ENCODE measurements at places on chromosomes 1 and 21.
A peak's percentile ranks its signal among the peaks of the same experiment; 100 is the strongest.

- DNase-seq, result no peak
These were observed 18.1 kb downstream of the CFAP45 start for GRCh38 chr1:159881622-159882526.

DNA sequence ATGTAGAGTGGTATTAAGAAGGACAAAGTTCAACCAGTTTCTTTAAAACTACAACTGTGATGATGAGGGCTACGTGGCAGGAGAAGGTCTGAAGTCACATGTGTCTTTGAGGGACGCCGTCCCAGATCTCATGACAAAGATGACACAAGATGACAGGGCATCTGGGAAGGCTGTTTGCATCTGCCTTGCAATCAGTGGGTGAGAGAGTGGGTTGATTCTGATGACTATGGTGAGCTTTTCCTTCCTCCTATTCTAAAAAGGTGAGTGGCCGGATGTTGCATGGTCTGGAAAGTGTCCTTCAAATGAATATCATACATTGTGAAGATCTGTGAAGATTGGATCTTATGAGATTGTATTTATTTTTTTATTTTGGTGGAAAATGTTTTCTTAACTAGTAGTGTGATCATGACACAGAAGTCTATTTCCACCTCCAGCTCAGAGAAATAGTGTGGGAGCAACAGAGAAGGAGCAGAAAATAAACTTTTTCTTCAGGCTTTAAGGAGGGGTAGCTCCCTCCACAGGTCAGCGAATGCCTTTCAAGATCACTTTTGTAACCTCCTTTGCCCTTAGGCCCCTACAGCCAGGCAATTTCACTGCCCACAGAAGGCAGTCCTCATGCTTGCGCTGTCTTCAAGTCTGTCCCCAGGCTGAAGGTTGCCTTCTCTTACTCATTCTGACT, 76.0 kb upstream of the ATF3 start:
- DNase-seq, result no peak

DNA sequence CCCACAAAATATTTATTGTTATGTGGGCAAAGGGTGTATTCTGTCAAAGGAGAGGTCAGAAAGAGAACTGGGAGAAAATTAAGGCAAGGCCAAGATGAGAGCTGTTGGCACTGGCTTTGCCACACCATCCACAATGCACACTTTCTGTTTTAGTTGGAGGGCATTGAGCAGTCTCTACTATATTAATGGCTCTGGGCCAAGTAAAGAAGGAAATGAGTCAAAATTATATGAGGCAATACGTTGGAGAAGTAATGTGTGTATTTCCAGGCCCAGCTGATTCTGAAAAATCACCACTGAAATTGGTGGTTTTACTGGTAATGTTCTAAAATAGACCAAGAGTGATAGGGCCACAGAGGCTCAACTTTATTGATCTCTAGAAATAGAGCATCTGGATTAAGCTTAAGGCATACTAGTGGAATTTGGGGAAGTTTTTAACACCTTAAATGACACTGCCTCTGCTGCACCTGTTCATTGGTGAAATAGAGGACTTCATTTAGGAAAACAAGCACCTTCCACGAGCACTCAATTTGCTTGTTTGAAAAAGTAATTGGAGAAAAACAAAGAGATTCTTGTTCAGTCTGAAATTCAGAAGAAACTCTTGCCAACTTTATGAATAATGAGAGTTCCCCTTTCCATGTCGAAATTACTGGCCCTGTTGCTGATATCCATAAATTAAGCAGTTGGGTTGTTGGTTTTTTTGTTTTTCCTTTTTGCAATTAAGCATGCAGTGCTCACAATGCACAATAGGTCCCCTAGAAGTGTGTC, 424.9 kb downstream of the ADGRL2 start:
- no peak for DNase-seq

DNA sequence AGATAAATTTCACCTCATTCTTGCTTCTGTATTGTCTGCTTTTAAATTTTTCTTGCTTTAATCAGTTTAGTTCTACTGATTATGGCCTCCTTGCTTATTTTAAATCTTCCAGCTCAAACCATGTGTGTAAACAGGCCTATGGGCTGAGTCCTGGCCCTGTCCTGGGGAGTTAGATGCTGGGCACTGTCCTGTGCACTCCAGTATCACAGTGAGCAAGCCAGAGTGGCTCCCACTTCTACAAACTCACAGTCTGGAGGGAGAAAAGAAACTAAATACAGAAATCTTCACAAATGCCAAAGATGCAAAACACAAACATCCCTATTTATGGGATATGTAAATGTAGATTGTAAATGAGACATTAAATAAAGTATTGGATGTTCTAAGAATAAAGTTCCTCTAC, 101.1 kb upstream of the POGK start:
- DNase-seq, result no peak

DNA sequence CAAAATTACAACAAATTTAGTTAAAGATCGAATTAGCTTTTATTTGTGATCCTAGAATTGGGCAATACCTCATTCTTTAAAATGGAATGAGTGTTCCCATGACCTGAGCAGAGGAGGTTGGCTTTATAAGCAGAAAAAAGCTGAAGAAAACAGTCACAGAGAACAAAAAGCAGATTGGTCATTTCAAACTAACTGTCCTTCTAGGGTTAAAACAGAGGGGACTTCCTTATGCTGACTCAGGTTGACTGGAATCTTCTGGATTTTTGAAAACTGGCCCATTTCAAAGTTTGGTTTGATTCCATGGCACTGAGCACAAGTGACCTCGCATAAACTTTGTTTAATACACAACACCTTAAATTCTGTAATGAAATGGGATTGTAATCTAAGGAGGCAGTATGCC, 17.6 kb downstream of the NFASC start:
- no peak for DNase-seq

DNA sequence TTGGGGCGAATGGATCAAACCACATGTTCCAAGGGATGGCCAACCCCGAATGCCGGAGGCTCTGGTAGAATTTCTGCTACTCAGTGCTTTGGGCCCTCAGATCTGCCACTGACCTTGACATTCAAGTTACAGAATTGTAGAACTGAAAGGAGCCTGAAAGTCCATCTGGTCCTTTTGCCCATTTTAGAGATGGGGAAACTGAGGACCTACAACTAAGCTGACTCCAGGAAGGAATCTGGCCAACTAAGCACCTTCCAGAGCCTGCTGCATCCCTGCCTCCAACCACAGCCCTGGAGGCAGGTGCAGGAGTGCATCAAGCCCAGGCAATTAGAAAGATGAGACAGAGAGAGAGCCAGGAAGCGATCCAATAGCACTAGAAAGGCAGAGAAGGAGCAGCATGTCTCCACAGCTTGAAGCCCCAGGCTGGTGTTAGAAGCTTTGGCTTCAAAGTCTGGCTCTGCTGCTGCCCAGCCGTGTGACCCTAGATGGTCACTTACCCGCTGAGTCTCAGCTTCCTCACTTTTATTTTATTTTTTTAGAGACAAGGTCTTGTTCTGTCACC, 1.3 kb upstream of the CTRC start:
- no peak for DNase-seq

- DNase-seq, result no peak
These were observed 209.9 kb downstream of the FAF1 start for GRCh38 chr1:50750021-50750619.

- DNase-seq, result no peak
These were observed 12.4 kb downstream of the ZBTB17 start for GRCh38 chr1:15963363-15963967.

DNA sequence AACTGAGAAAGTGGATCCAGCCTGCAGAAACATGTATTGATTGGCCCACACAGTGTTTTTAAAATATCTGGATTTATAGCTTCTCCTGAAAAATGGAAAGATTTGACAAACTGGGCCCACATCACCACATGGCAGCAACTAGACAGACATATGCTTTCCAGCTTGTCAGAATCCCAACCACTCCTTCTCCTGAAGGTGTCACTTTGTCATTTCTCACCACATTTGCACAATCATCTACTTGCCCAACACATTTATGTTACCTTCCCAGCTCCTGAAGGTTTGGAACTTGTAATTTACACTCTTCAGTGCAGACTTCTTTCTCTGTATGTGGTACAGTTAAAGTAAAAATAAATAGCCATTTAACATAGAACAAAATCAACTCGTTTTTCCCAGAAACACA, 126.1 kb upstream of the KIAA1614 start:
- DNase-seq, result no peak

- no peak for DNase-seq
These were observed 47.8 kb downstream of the ADGRL4 start for GRCh38 chr1:78958711-78959110.

GRCh38 chr1:214637722-214638458, 34.9 kb downstream of the CENPF start:
- DNase-seq, result no peak

DNA sequence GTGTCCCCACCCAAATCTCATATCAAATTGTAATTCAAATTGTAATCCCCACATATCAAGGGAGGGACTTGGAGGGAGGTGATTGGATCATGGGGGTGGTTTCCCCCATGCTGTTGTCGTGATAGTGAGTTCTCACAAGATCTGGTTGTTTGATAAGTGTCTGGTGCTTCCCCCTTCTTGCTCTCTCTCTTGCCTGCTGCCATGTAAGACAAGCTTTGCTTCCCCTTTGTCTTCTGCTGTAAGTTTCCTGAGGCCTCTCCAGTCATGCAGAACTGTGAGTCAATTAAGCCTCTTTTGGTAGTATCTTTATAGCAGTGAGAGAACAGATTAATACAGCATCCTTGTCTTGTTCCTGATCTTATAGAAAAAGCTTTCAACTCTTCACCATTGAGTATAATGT, 6.5 kb upstream of the LRRC39 start:
- no peak for DNase-seq

GRCh38 chr1:203478231-203478630, 2.6 kb downstream of the PRELP start:
- DNase-seq, result no peak

- no peak for DNase-seq
These were observed 82.9 kb downstream of the TMEM53 start for GRCh38 chr1:44591381-44591780.

- no peak for DNase-seq
These were observed 12.2 kb downstream of the TXNIP start for GRCh38 chr1:145983960-145984830.

GRCh38 chr1:78071696-78072095, 25.9 kb downstream of the GIPC2 start:
- DNase-seq, result no peak

GRCh38 chr1:43973981-43974442, 748 bp upstream of the ATP6V0B start:
- no peak for DNase-seq

GRCh38 chr21:38323721-38324531, 67.1 kb downstream of the KCNJ15 start:
- no peak for DNase-seq

GRCh38 chr1:85068846-85069245, 20.5 kb upstream of the MCOLN3 start:
- no peak for DNase-seq

DNA sequence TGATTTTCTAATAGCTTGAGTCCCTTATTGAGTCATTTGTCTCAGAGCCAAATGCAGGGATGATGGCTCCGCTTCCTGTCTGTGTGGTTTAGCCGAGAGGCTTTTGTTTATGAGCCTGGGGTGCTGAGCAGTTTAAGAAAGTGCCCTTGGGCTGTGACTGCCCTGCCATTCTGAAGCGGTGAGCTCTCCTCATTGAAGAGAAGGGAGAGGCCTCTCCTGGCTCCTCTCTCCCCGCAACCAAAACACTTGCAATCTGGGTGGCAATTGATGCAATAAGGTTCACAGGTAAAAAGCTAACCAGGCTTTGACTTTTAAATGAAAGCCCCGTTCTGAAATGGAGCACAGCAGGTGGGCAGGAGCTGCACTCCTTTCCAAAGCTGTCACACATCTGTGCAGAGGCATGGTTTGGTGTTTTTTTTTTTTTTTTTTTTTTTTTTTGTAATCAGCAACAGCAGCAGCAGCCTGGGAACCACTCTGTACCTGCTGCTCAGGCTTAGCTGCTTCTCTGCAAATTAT, 403.7 kb downstream of the SIPA1L2 start:
- no peak for DNase-seq

GRCh38 chr1:100523038-100523652, 14.8 kb upstream of the GPR88 start:
- no peak for DNase-seq

GRCh38 chr1:170623171-170623570, 40.8 kb upstream of the PRRX1 start:
- no peak for DNase-seq

DNA sequence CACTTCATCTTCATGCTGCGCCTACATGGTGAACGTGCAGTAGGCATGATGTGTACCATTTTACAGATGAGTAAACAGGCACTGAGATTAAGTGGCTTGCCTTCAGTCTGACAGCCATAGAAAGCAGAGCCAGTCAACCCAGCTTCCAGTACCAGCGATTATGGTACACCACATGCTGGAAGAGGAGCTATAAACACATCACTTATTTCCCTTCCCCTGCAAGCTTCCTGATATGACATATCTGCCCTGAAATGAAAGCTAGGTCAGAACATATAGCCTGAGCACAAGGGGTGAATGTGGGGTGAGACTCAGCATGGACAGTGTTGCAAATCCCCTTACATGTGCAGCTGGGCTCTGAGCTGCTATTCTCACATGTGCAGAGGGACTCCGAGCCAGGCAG, 33.8 kb upstream of the IL20 start:
- DNase-seq, result no peak

- no peak for DNase-seq
These were observed 90.5 kb downstream of the CDC42BPA start for GRCh38 chr1:227227761-227228160.

GRCh38 chr1:46301808-46302640, 1.4 kb downstream of the LRRC41 start:
- DNase-seq, result peak; percentile 5

DNA sequence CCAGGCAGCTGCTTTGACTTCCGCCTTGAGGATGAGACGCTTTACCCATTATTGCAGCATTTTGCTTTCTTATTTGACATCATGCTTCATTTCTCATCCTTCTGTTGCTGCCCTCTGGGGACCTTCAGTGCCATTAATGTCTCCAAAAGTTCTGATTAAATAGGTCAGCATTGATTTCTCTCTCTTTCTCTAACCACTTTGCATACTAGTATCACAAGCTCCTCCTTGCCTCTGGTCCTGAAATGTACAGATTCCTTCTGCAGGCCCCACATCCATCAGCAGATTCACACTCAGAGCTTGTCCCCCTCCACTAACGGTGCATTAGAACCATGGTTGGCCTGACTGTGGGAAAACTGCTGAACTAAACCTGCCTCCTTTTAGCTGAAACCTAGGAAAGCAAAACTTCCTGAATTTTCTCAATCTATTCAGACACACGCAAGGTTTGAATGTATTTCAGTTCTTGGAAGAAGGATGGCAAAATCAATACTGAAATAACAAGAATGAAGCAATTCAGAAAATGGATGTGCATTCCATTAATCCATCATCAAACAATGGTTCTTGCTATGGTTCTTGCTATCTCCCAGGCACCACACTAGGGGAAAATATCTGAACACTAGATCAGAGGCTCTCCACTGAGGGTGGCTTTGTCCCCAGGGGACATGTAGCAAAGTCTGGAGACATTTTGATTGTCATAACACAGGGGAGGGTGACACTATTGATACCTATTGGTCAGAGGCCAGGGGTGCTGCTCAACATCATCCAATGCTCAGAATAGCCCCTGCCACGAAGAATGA, 154.5 kb downstream of the PCP4 start:
- DNase-seq, result no peak

GRCh38 chr21:14742119-14742518, 196.0 kb upstream of the SAMSN1 start:
- no peak for DNase-seq

- no peak for DNase-seq
These were observed 162.3 kb downstream of the VAV3 start for GRCh38 chr1:107802654-107803053.
